ENCODE measurements at places on chromosomes 12 and 14. TPM values are rescaled to one million over a fixed set of nuclear protein-coding genes. Genes with fewer than 3 reads are reported as not detected.

DNA sequence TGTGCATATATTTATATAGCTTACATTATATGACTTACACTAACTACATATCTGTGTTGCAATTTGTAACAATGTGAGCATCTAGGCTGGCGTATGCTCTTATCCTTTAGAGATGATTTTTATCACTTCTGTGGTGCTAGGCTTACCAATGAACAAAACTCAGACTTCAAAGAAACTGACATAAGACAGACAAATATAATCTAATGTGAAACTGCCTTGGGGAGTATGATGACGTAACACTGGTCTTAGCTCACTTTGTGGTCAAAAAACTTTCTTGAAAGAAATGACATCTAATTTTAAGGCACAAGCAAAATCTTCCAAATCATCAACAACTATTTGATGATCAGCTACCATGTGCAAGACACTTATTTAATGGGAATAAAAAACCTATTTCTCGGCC, 50.0 kb downstream of the SOX5 start:
- no peaks in the 10 kb centered on the region for H3K36me3 ChIP-seq
- no peak overlapping the region for H3K4me3 ChIP-seq
- H3K4me1 ChIP-seq: no peaks in the 10 kb centered on the region
- H3K27ac ChIP-seq: no peak overlapping the region

Gene TAS2R42
- total RNA-seq: not detected

Gene DPPA3
- total RNA-seq: not detected

DNA sequence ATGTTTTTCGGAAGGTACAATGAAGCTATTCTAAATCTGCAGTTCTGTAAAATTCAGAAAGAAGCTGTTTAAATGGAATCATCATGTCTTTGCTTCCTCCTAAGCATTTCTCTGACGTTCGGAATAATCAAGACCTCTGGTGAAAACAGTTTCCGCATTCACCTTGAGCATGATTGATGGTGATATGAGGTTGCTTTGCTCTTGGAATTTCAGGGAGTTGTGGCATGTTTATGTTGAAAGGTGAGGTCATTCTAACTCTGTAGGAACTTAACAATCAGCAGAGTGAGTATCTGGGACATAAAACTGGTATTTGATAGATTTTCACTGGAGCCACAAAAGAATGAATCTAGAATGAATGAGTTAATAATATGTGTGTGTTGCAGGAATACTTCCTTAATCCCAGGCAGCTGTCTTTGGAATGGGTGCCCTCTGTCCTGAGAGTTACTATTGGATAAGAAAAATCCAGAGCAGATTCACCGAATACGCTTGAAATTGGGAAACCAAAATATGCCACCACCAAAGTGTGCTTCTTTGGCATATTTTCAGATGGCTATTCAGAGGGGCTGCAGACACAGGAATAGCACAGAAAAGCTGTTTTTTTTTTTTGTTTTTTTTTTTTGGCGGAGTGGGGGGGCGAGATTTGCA, 599.1 kb downstream of the CCER1 start:
- no peaks in the 10 kb centered on the region for H3K27me3 ChIP-seq
- no peaks in the 10 kb centered on the region for H3K4me1 ChIP-seq
- DNase-seq: no peak
- H3K27ac ChIP-seq: no peak overlapping the region
- H3K4me3 ChIP-seq: no peak overlapping the region

GRCh38 chr14:54058505-54058904, 101.9 kb upstream of the BMP4 start:
- H3K4me3 ChIP-seq: no peak overlapping the region
- no peaks in the 10 kb centered on the region for H3K36me3 ChIP-seq
- no peak overlapping the region for H3K27ac ChIP-seq
- no peak for DNase-seq
- H3K27me3 ChIP-seq: no peaks in the 10 kb centered on the region

Gene RAB21
- total RNA-seq: 27.6 TPM

Gene APAF1
- 2.7 TPM for total RNA-seq

GRCh38 chr12:57989838-57990237, 48.5 kb downstream of the ATP23 start:
- no peaks in the 10 kb centered on the region for H3K27me3 ChIP-seq
- no peak overlapping the region for H3K4me3 ChIP-seq
- no peak for DNase-seq
- no peaks in the 10 kb centered on the region for H3K4me1 ChIP-seq
- H3K36me3 ChIP-seq: no peaks in the 10 kb centered on the region

Gene RHOJ
- total RNA-seq: 1.9 TPM

DNA sequence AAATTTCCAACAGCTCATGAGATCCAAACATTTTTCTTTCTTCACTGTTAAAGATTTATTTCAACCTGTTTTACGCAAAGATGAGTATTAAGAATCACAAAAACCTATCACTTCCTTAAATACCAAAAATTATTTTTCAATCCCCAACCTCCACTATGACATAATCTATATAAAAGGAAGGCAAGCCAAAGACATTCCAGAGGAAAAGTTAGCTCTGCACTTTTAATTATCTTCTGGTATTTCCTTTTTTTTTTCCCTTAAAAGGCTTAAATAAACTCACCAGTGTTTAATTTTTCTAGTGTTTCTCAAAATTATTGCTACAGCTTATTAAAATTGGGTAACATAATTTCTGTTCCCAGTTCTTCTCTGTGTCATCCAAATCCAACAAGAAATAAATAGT, 75.9 kb downstream of the BMP4 start:
- H3K4me1 ChIP-seq: no peaks in the 10 kb centered on the region
- H3K27ac ChIP-seq: no peak overlapping the region
- H3K36me3 ChIP-seq: no peaks in the 10 kb centered on the region
- H3K27me3 ChIP-seq: no peaks in the 10 kb centered on the region
- DNase-seq: no peak

Gene SLIRP
- total RNA-seq: 43.2 TPM

Gene FAM90A1
- total RNA-seq: 1.4 TPM

Gene IQSEC3
- 0.28 TPM for total RNA-seq

GRCh38 chr12:124744659-124745464, 118.8 kb downstream of the SCARB1 start:
- DNase-seq: no peak
- H3K4me3 ChIP-seq: no peak overlapping the region
- no peaks in the 10 kb centered on the region for H3K27me3 ChIP-seq
- H3K36me3 ChIP-seq: no peaks in the 10 kb centered on the region
- peaks cover 12% of the 10 kb centered on the region for H3K4me1 ChIP-seq

Gene PLEKHG7
- total RNA-seq: 0.47 TPM

Gene WNT5B
- total RNA-seq: 0.72 TPM

DNA sequence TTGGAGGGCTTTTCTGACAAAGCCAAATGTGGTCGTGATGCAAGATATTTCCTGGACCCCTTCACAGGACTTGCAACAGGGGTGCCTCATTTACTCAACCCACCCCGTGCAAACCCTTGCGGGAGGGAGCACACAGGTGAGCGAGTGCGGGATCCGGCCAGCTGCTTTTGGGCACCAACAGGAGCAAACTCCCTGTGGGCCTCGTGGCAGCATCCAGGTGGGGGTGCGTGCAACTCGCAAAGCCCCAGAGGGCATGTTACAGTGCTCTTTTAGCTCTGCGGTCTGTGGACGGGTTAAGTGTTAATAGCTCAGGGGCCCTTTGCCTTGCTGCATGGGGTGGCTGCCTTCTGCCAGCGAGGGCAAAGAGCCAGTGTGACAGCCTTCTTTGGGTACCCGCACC, 707.6 kb upstream of the MDGA2 start:
- H3K4me1 ChIP-seq: no peaks in the 10 kb centered on the region
- no peak overlapping the region for H3K27ac ChIP-seq

DNA sequence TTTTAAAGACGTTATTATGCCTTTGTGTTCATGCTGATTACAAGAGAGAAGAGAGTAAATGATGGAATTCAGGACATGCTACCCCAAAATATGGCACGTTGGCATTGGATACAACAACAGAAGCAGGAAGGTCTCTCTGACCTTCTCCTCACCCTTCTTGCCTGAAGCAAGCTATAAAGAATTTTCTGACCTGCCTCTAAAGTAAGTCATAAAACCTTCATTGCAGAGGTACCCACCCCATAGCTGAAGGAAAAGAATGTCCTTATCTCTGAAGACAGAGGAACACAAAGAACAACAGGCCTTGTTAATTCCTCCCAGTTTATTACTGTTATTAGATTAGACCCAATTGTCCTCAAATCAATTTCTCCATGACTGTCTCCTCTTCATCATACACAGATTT, 176.2 kb downstream of the FBXL14 start:
- no peak overlapping the region for H3K27ac ChIP-seq
- no peaks in the 10 kb centered on the region for H3K4me1 ChIP-seq
- no peak overlapping the region for H3K4me3 ChIP-seq
- H3K27me3 ChIP-seq: no peaks in the 10 kb centered on the region

DNA sequence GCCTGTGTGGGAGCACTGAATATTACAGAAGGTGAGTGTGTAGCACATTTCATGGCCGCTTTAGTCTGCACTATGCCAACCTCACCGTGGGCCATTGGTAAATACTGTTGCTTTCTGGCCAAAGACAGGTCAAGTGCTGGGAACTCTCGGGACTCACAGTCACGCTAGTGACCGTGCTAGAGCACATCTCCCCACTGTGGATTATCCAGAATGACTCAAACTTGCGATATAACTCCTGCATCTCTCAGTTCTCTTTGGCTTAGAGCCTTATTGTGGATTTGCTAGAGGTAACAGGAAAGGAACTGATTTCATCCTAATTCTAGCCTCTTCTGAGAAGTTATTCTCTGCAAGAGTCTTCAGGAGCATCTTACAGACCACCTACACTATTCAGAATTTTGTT, 86.5 kb downstream of the DAD1 start:
- no peak overlapping the region for H3K4me3 ChIP-seq
- no peaks in the 10 kb centered on the region for H3K27me3 ChIP-seq
- no peaks in the 10 kb centered on the region for H3K36me3 ChIP-seq

- no peaks in the 10 kb centered on the region for H3K4me1 ChIP-seq
- H3K36me3 ChIP-seq: no peaks in the 10 kb centered on the region
- H3K27ac ChIP-seq: no peak overlapping the region
Measured at GRCh38 chr14:23751616-23752015, 115.5 kb downstream of the DHRS2 start.

Gene KRT82
- total RNA-seq: not detected

GRCh38 chr14:74855945-74856344, 20.0 kb downstream of the PROX2 start:
- DNase-seq: no peak
- no peaks in the 10 kb centered on the region for H3K4me1 ChIP-seq
- H3K4me3 ChIP-seq: no peak overlapping the region
- H3K27ac ChIP-seq: no peak overlapping the region

- H3K4me3 ChIP-seq: no peak overlapping the region
- no peak for DNase-seq
- H3K4me1 ChIP-seq: no peaks in the 10 kb centered on the region
- H3K36me3 ChIP-seq: no peaks in the 10 kb centered on the region
- H3K27ac ChIP-seq: no peak overlapping the region
Measured at GRCh38 chr12:79827484-79827883, 107.4 kb downstream of the PPP1R12A start.
